Uterus (tissue), 4 donors: ENCODE measurements at places on chromosomes 6 and 20. TPM values are rescaled to one million over a fixed set of nuclear protein-coding genes. Genes with fewer than 3 reads are reported as not detected.

- no peak for DNase-seq
Measured at GRCh38 chr6:42533794-42534193, 30.0 kb upstream of the UBR2 start.

- no peak for DNase-seq
Measured at GRCh38 chr20:3275064-3275935, 36.3 kb upstream of the SLC4A11 start.

- no peak for DNase-seq
Measured at GRCh38 chr6:116529466-116530290, 15.8 kb downstream of the TRAPPC3L start.

Gene ASIP
- not detected for total RNA-seq

- DNase-seq: no peak
Measured at GRCh38 chr6:14987490-14987889, 258.4 kb upstream of the JARID2 start.
